Gastroesophageal sphincter (tissue), 4 donors: ENCODE measurements at places on chromosomes 7 and 10.

GRCh38 chr10:36676756-36677430 is 448.5 kb upstream of the ANKRD30A start:
- ATAC-seq: no peak

GRCh38 chr10:48216744-48217143 is 57.8 kb downstream of the FRMPD2 start:
- ATAC-seq: no peak

- ATAC-seq: no peak
These were observed 9.3 kb downstream of the DAGLB start for GRCh38 chr7:6438427-6438826.

DNA sequence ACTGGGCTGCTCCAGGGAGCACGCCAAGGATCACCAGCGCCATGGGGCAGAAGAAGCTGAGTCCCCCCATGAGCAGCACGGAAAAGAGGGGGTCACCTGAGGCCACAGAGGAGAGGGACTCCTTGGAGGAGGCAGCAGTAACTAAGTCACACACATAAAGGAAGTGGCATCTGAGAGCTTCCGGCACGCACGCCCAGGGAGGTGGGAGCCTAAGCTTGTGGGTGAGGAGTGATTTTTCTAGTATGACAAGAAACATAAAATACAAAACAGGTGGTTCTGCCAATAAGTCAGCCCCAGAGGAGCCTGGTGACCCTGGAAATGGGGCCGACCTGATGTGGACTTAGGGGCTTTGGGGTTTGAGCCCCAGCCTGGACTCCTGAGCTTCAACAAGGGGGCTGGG is 60.8 kb downstream of the CARD11 start:
- no peak for ATAC-seq

- ATAC-seq: peak; percentile 91
These were observed 35.5 kb downstream of the SEMA3C start for GRCh38 chr7:80883154-80884025.

- no peak for ATAC-seq
These were observed 28.0 kb downstream of the GUSB start for GRCh38 chr7:65953890-65954450.
